ENCODE measurements at places on chromosomes 4 and X. TPM values are rescaled to one million over a fixed set of nuclear protein-coding genes. Genes with fewer than 3 reads are reported as not detected.

Gene UBA6
- 18.1 TPM for total RNA-seq

GRCh38 chr4:79798047-79798446 is 275.0 kb downstream of the ANTXR2 start:
- DNase-seq: no peak

- no peak for DNase-seq
Measured at GRCh38 chr4:99436462-99436861, 1.3 kb upstream of the ADH7 start.

DNA sequence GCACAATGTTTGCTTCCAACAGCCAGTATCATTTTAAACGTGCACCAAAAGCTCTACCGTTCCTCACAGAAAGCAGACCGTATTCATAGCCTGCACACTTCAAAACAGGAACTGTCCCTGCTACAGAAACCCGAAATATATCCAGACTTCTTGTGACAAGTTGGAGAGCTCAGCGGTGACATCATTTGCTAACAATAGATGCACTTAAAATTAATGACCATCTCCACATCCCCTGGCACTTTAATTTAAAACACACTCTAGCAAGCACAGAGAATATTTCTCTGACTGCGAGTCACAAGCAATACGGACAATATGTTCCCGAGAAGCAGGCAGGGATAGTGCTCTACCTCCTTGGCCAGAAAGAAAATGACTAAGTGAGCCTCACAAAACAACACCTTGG is 2.5 kb downstream of the NYX start:
- no peak for DNase-seq

DNA sequence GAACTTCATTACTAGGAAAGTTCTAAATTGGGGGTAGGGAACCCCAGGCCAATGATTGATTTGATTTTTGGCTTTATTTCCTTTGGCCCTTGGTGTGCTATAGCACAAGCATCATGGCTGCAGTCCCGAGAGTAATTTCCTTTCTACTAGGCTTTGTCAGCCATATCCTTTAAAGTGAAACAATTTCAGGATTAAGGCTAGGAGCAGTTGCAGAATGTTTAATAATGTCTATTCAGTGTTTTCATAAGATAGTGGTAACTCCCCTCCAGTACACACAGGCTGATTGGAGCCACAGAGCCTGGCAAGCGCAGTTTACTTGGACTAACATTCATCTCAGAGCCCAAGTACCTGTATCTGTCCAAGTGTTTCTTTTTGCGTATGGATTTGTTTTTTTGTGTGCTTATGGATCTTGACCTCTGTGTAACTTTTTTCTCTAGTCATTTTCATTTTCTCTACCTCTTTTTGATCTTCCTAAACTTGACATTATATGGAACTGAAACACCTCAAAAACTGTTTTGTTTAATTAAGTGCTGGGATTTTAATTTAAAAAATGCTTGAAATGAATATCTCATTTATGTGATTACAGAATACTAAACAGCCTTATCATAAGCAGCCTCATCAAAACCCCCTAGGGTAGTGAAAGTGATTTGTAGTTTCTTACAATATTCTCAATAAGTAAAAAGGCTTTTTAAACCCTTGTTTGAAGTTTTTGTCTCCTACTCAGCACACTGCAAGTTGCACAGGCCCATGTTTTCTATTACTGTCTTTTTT is 7.5 kb downstream of the STIM2 start:
- no peak for DNase-seq

DNA sequence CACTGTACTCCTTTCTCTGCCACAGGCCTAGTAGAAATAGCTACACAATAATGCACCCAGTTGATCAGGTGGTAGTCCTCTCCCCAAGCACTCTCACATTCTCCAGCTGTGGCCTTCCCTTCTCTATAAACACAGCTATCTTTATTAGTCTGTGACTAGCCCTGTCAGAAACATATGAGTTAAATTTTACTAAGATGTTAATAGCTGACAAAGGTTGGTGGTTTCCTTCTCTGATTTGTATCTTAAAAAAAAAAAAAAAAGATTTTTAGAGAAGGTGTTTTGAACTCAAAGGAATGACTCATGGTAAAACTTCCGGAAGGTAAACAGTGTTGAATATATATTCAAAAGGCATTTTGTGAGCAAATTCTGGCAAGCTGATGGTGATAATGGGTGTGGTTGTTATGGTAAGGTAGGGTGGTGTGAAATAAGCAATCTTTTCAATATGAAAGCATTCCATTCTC is 327.4 kb downstream of the PPP3CA start:
- no peak for DNase-seq

Measured in Right ventricle myocardium inferior (tissue), 1 donor.